Stimulated activated CD4-positive, alpha-beta T cell treated with anti-CD3 and anti-CD28 coated beads, TNF-alpha, amount 100 ng/mL, for 1 hour (primary cell): ENCODE measurements at places on chromosomes 7 and 10.

- DNase-seq = no peak
Observed at GRCh38 chr7:157686285-157686894, 349.6 kb downstream of the DNAJB6 start.

DNA sequence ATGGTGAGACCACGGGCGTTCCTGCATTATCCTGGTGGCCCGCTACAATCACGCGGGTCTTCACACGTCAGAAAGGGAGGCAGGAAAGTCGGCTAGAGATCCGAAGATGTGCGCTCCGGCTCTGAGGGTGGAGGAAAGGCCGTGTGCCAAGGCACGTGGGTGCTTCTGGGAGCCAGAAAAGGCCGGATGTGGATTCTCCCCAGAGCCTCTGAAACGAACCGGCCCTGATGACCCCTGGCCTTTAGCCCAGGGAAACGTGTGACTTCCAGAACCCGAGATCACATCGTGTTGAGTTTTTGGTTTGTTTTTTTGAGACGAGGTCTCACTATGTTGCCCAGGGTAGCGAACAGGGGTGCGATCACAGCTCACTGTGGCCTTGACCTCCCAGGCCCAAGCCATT is 244.2 kb downstream of the ELFN1 start:
- no peak for DNase-seq

GRCh38 chr7:1114505-1114904 is 26.6 kb downstream of the GPER1 start:
- no peak for DNase-seq

GRCh38 chr7:3370068-3370830 is 69.2 kb downstream of the SDK1 start:
- no peak for DNase-seq
